ENCODE measurements at places on chromosomes 12 and 14.

- no peak for DNase-seq
Observed at GRCh38 chr14:40374221-40374620, 942.0 kb upstream of the FBXO33 start.

GRCh38 chr14:104869669-104870367 lies 4.8 kb downstream of the CEP170B start:
- no peak for DNase-seq

DNA sequence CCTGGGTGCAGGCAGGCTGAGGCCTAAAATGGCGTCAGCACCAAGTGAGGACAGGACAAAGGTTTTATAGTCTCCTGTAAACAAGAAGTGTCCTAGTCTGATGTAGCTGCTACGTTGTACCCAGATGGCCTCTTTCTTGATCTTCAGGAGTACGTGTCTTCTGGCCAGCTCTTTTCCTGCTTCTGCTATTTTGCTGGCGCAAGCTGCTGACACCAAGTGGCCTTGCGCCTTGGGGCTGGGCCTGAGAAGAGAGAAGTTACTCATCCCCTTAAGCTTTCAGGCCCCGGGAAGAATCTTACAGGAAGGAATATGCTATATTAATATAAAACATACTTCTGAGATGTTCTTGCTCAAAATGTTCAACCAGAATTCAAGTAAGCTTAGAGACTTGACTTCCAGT lies 605.2 kb downstream of the GALC start:
- DNase-seq = no peak

DNA sequence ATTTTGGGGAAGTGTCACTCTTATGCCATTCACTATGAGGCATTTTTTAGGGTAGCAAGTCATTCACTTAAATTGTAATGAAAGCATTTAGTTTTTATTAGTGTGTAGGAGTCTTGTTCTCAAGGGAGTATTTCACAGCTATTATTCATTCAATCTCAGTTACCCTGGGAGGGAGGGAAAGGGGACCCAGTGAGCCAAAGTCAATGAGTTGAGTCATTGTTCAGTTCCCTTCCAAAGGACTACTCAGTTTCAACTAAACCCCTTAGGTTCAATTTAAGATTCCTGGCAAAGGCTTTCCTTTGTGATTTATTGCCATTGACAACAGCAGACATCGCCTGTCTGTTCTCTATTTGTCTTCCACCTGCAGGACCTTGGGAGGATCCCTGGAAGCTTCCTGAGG lies 29.3 kb upstream of the RASSF8 start:
- DNase-seq = no peak

GRCh38 chr12:27781680-27782079 lies 1.6 kb upstream of the MANSC4 start:
- DNase-seq = no peak

DNA sequence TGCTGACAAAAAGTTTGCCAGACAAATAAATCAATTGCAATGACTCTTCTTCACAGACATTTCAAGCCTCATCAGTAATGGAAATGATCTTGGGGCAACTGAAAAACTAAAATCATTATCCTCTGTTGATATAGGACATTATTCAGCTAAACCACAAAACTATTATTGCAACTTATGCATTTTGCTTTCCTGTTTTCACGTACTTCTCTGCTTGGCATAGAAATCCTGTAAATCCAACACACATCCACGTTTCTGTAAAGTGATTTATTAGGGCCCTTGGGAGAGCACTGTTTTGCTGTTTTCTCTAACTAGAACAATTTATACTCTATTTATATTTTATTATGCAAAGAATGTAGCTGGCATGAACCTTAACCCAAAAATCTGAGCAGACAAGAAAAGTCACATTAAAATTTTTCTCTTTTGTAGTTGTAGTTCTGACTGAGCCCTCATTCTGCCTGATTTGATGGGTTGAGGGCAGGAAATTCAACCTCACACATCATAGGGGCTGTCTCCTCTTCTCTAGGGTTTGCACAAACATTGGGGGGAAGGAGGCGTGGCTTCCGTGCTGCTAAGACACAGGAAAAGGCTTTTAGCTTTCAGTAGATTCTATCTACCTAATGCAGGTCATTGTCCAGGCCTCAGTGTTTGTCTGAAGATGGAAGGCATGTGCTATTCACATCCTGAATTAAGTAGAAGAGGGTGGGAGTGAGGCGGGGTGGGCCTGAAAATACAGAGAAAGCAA lies 11.5 kb upstream of the NUP107 start:
- DNase-seq = no peak

DNA sequence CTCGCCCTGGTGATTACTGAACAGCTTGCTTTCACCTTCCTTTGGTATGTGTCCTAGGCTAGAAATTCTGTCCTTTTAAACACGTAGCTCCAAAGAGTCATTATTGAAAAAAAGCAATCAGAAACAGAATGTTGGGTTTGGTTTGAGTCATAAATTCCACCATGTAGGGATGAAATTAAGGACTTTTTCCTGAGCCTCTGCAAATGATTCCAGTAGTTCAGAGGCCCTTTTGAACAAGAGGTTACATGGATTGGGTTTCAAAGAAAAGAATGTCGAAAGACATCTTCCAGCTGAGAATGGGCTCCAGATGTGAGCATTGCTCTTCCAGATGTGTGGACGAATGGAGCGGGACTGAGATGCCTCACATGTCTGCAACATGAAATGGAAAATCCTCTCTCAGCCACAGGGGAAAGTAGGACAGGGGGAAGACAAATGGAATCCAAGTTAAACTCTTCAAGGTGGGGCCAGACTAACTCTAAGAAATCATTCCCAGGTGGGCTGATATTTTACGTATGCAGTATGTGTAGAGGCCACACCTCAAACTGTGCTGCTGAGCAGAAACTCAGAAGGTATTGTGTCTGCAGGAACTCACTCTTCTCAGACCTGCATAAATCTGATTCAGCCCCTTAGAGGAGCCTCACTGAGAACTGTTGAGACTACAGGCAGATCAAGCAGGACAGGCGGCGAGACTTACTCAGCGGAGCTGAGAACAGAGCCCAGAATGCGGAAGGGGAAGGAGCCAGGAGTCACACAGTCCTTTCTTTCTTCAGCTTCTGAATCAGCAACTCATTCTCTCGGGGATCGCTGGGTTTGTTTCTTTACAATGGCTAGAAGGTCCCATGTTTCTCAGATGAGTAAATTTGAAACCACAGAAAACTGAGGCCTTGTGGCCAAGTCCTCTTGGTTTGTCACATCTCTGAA lies 23.3 kb upstream of the EMP1 start:
- peak; percentile 4 for DNase-seq

DNA sequence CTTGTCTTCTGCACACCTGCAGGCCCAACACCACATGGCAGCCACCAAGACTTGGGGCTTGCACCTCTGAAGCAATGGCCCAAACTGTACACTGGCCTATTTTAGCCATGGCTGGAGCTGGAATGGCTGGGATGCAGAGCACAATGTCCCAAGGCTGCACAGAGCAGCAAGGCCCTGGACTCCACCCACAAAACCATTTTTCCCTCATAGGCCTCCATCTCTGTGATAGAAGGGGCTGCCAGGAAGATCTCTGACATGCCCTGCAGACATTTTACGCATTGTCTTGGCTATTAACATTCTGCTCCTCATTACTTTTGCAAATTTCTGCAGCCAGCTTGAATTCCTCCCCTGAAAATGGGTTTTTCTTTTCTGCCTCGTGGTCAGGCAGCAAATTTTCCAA lies 22.1 kb downstream of the ATXN7L3B start:
- DNase-seq = no peak

- DNase-seq = no peak
Observed at GRCh38 chr12:80442426-80443222, 1.4 kb upstream of the PTPRQ start.

DNA sequence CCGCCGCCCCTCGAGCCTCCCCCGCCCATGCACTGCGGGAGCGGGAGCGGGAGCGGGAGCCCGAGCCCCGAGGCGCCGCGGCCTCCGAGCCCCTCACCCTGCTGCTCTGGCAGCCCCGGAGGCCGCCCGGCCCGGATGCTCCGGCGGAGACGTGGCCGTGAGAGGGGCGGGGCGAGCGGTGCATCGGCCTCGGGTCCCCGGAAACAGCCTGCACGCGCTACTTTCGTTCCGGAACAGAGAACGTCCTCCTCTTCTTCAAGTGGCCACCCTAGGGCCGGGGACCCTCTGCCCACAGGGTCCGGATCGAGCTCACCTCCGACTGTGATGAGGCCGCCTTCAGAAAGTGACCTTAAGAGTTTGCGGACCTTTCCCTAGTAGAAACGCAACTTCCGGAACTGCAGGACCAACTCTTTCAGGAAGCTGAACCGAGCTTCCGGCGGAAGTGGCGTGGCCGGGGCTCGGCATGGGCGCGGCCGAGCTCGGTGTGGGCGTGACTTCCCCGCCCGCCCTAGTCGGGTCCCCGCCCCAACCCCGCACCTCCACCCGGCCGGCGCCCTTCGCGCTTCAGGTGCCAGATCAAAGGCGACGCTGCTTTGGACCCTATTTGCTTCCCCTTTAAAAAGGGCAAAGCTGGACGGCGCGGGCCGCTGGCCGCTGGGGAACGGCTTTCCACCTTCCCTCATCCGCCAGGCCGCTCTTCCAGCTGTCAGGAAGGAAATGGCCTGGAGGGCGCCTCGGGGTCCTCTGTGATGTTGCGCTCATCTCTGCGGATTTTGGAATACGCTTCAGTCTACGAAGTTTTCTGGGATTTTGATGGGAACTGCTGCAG lies at the start of gene GOLGA3:
Gene GOLGA3 (minus strand): TSS at position 164 of the 829 bp plus-strand sequence. CDS start 6,741 bp downstream, outside the sequence.
- peak; percentile 94 for DNase-seq

DNA sequence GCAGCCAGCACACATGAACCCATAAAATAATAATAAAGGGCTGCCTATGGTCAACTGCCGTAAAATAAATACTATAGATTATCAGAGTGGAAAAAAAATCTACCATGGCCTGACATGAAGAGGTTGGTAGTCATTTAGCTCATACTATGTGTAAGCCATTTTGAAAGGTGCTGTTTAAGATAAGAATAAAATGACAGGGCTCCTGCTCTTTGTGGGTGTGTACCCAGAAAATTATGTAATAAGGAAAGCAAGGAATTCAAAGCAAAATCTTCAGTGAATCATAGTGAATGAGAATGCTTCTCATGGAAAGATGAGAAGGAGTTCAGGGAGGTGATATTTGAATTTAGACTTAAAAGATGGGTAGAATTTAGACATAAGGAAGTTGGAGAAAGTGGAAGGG lies 42.9 kb upstream of the PPM1H start:
- no peak for DNase-seq

GRCh38 chr12:66107451-66107915 lies 23.1 kb downstream of the LLPH start:
- no peak for DNase-seq

DNA sequence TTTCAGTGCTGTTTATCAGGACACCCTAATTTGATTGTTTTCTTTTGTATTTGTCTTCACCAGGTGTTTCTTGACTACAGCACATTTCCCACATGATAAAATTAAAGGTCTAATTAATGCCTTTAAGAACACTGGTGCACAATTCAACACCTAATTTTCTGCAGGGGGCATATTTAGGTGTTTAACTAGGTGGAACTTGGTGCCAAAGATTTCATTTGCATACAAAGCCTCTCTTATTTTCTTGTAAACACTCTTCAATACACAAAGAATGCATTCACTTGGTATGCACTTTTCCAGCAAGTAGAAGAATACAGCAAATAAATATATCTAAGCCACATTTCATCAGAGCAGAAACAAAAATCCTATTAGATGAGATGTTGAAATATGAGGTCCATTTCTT lies 646.2 kb upstream of the FOXG1 start:
- DNase-seq = no peak

- no peak for DNase-seq
Observed at GRCh38 chr12:47989023-47989417, 15.3 kb downstream of the COL2A1 start.

- DNase-seq = no peak
Observed at GRCh38 chr12:13023811-13024530, 20.2 kb upstream of the FAM234B start.

GRCh38 chr12:4270831-4271716 lies 2.5 kb upstream of the CCND2 start:
- DNase-seq = peak; percentile 32

GRCh38 chr12:76704693-76705092 lies 59.2 kb upstream of the ZDHHC17 start:
- no peak for DNase-seq

- no peak for DNase-seq
Observed at GRCh38 chr14:85281921-85282320, 248.0 kb upstream of the FLRT2 start.

GRCh38 chr12:57146092-57146491 lies 1.3 kb downstream of the LRP1-AS start:
- no peak for DNase-seq

DNA sequence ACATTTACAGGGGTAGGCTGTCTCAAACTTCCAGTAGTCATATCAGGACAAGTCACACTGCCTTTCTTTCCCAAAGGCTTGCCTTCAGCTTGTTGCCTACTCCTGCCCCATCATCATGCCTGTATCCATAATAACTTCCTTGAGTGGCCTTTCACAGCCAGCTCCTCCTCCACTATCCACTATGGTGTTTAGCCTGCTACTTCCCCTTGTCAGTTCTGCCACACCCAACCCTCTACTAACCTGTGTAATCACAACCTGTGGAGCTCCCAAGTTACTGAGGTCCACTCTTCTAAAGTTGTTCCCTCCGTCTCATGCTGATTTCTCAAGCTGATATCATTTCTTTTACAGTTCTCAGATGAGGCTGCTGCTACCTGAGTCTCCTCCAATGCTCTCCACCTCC lies 159.9 kb downstream of the BMP4 start:
- DNase-seq = no peak

GRCh38 chr14:57831981-57832380 lies 33.9 kb downstream of the SLC35F4 start:
- DNase-seq = no peak
